Hepatic stellate cell (primary cell): ENCODE measurements at places on chromosomes 11 and 22.

- DNase-seq: no peak
Measured at GRCh38 chr22:48105259-48105658, 1342.8 kb downstream of the TBC1D22A start.

GRCh38 chr22:28779833-28780232 lies 7.3 kb downstream of the CCDC117 start:
- DNase-seq: no peak

DNA sequence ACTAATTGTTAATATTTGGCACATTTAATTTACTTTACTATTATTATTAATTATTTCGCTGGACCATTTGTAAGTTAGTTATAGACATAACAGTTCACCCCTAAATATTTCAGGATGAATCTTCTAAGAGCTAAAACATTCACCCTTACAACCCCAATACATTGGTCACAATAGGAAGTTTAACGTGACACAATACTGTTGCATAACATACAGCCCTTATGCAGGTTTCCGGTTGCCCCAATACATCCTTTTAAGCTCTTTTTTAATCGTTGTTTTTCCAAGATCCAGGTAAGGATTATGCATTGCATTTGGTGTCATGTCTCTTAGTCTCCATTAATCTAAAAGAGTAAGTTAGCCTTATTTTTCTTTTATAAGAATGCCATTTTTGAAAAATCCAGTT lies 71.2 kb downstream of the HSD17B12 start:
- DNase-seq: no peak

DNA sequence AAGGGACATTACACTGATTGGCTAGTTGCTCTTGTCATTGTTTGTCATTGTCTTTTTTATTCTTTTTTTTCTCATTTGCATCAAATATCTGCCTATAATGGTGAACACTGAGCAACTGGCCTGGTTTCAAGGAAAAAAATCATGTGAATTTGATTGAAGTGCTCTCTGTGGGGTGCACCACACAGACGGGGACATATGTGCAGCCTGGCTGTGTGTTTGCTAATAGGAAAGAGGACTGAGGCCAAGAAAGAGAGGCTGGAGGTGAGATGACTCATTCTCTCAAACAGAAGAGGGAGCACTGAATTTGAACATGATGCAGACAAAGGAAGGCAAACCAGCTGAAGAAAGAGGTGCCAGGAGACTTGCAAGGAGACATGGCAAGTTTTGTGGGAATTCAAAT lies 684.9 kb upstream of the CCDC90B start:
- no peak for DNase-seq

DNA sequence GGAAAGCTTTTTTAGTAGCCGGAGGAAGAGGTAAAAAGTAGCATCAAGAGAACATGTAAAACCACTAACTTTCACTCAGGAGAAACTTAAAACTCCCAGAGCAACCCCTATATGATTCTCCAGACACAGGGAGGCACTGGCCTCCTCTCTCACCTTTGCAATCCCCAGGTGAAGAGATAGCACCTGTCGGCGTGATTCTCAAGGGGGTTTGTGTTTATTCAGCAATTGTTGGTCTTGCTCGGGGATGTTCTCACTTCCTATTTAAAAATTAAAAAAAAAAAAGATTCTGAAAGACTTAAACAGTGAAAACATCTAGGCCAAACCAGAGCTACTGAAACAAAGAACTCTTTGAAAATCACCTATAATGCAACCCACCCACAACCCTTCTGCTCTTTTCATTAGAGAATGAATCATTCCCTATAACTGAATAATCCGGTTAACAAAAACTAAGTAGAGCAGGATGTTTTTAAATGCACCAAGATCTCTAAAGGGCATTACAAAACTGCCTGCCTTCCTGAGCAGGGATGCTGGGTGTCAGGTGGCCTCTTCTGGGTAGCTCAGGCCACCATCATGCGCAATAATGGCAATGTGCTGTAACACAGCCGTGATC lies 24.9 kb downstream of the DHCR7 start:
- no peak for DNase-seq

DNA sequence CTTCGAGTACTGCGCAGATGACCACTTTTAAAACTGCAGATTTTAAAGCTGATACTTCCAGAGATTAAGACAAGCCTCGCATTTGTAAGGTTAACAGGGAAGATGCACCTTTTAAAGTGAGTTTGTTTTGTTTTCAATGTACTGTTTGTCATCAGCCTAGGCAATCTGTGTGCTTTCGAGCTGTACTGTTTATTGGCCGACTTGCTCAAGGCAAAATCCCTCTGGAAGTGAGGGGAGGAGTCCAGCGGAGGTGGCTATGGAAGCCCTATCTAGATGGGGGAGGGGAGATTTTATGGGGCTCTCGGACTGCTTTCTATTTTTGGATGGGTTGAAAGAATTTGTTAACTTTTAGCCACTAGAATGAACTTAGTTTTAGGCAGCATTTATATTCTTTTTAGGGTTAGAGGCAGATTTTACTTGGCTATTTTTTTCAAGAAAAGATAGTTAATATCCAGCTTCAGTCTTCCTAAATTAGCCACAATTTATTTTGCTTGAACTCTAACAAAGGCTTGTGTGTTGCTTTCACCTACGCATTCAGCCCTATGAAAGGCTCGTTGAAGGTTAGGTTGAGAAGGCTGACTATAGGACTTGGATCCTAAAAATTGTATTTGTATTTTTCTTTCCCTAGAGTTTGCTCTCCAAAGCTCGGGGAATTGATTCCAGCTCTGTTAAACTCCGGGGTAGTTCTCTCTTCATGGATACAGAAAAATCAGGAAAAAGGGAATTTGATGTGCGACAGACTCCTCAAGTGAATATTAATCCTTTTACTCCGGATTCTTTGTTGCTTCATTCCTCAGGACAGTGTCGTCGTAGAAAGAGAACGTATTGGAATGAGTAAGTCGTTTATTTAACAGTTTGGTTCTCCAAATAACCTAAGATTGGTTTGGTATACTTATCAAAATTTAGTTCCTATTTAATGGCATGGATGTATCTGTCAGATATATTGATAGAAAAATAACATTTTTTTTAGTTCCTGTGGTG lies 2.1 kb downstream of the WEE1 start:
- DNase-seq: peak; percentile 73

DNA sequence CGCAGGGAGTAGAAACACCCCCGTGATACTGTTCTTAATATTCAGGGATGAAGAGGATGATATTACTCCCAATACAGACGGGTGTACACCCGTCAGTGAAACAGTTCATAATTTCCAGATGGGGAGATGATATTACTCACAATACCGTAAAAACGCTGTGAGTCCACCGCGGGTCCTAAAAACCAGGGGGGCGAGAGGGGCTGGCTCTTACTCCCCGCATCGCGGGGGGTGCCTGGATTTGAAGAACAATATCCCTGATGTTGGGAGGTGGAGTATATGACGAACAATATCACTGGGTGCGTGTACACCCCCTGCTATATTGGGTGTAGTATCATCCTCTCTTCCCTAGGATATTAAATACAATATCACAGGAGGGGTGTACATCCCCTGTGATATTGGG lies 20.5 kb upstream of the APOL5 start:
- DNase-seq: no peak

- no peak for DNase-seq
Measured at GRCh38 chr11:65843811-65844210, 10.0 kb downstream of the SNX32 start.

DNA sequence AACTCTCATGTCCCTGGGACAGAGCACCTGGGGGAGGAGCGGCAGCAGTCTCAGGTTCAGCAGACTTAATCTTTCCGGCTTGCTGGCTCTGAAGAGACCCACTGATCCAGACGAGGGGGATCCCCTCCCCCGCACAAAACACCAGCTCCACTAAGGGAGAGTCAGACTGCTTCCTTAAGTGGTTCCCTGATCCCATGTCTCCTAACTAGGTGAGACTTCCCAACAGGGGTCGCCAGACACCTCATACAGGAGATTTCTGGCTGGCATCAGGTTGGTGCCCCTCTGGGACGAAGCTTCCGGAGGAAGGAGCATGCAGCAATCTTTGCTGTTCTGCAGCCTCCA lies 157.2 kb upstream of the TMEM45B start:
- DNase-seq: no peak

DNA sequence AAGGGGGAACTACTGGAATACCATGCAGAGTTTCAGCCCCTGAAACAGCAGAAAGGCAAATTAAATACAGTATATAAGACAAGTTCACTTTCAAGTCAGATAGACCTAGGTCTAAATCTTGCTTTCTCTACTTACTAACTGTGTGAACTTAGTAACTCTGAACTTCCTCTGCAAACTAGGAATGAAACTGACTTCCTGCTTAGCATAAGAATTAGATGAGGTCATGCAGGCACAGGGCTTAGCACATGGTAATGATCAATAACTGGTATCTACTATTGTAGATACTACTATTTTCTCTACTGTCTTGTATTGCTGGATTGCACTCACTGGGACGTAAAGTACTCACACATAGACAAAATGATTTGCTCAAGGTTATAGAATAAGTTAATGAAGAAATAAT lies 51.5 kb upstream of the MTNR1B start:
- no peak for DNase-seq

DNA sequence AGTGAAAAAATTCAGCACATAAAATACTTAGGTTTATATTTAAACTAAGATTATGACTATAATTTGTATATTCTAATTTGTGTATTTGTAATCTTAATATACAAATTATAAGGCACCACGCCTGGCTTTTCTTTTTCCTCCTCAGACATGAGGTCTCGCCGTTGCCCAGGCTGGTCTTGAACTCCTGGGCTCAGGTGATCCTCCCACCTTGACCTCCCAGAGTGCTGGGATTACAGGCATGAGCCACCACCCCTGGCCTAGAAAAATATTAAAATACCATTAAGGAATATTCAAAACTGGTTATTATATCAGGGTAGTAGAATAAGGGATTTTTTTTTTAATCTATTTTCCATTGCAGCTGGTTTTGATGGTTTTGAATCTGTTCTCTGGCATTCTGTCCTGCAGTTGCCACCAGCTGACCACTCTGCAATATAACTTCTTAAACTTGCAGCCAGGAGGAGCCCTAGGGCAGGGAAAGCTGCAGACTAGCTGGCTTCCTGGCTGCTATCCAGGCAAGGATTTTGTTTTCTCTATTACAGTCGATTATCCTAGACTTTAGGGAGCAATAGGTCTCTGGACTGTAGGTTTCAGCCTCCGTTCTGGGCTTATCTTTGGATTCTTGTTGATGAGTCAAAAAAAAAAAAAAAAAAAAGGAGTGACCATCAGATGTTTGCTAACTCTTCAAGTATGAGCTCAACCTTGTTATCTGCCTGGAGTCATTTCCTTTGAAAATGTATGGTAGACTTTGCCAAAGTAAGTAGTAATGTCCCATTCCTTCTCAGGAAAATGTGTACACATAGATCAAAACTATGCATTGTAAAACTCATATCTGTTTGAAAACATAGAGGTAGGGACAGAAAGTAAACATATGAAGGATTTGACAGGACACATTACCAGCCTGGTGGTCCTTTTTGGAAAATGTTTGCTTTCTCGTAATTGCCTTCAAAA lies 13.2 kb downstream of the POLA2 start:
- peak; percentile 75 for DNase-seq

GRCh38 chr11:64734811-64735724 lies 8.9 kb downstream of the RASGRP2 start:
- no peak for DNase-seq

DNA sequence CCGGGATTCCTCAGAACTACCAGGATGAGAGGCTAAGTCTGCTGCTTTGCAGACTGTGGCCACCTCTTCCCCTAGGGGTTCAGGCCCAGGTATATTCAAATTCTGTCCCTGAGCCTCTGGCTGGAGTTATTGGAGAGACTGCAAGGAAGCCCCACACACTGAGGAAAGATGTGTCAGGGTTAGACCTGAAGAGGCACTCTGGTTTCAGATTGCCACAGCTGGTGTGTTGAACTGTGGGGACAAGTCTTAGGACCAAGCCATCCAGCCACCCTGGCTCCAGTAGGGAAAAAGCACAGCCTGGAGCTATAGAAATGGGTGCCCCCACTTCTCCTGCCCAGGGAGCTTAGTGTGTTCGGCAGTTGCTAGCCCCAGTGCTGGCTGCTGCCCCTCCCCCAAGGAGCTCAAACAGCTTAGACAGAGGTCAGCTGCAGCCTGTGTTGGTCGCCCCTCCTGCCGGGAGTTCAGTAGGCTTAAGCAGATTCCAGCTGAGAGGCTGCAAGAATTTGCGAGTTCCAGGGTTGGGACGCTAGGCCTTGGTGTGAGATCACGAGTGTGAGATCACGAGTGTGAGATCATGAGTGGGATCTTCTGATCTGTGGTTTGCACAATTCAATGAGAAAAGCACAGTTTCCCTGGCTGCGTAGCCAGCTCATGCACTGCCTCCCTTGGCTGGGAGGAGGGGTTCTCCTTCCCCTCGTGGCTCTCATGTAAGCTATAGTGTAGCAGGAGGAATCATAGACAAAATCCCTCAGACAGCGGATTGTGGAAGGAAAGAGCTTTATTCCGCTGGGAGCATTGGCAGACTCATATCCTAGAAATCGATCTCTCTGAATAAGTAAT lies 552.1 kb upstream of the CHORDC1 start:
- DNase-seq: no peak

DNA sequence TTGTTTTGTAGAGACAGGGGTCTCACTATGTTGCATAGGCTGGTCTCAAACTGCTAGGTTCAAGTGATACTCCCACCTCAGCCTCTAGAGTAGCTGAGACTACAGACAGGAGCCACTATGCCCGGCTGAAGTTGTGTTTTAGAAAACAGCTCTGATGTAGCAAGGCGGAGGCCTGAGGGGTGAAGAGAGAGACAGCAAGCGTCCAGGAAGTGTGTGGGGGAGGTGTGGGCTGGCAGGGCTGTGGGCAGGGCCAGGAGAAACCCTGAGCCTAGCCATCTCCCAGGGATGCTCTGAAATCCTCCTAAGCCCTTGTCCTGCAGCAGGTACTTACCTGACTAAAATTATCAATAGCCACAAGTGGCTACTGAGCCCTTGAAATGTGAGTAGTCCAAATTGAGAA lies 16.1 kb upstream of the RPS3 start:
- no peak for DNase-seq

DNA sequence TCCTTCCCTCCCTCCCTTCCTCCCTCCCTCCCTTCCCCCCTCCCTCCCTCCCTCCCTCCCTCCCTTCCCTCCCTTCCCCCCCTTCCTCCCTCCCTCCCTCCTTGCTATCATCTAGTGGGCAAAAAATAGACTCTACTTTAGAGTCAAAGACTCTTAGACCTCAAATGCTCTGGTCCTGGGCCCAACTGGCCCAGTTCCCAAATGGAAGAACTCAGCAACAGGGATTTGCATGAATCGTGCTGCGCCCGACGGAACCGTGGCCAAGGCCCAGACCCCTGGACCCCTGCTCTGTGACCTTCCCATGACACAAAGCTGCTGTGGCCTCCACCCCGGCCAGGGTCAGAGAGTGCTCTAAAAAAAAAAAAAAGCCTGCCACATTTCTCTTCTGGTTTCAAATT lies 97.4 kb downstream of the WNT7B start:
- DNase-seq: no peak

DNA sequence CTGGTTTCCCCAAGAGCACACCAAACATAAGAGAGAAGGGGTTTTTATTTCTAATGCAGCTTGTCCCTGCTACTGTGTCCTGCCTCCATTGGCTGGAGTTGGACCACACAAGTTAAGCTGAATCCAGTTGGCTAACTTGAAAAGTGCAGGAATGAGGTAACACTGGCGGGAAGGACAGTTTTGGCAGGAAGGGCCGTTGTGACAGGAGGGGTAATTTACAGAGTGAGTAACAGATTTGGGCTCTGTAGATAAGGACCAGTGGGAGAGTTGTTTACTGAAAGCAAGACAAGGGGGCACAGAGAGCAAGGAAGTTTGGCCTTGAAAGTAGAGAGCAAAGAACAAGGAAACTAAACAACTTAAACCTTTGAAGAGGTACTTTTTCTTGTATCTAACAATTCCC lies 1623.3 kb upstream of the RAG2 start:
- DNase-seq: no peak
